ENCODE measurements at places on chromosomes 2 and 18.

DNA sequence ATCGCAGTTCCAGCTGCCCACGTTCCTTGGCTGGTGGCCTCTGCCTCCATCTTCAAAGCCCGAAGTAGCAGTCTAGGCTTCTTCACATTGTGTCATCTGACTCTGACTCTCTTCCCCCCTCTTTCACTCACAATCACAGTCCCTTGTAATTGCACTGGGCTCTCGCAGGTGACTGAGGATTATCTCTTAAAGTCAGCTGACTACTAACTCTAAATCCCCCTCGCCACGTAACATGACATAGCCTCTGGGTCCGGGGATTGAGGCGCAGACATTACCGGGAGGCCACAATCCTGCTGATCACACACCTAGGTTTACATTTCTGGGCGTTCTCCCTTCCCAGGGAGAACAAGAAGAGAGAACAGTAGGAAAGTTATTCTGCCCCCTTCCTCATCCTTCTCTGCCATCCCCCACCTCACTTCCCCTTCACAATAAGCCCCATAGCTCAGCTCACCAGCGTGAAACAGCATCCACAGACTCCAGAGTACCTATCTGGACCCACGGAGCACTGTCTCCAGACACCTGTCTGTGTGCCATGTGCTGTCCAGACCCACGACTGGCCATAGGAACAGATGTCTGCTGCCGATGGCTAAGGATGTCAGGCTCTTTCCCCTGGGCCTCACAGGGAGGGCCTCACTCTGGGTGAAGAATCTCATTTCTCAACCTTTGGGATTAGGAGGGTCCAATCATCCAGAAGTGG lies 64.3 kb upstream of the FZD7 start:
- H3K27ac ChIP-seq = no peak overlapping the region
- no peaks in the 10 kb centered on the region for H3K36me3 ChIP-seq
- no peak overlapping the region for H3K4me3 ChIP-seq
- peaks cover 9% of the 10 kb centered on the region for H3K4me1 ChIP-seq
- DNase-seq = no peak
- no peaks in the 10 kb centered on the region for H3K27me3 ChIP-seq

GRCh38 chr2:228657807-228658402 lies 476.4 kb upstream of the SPHKAP start:
- H3K27me3 ChIP-seq = no peaks in the 10 kb centered on the region
- no peak overlapping the region for H3K4me3 ChIP-seq
- no peaks in the 10 kb centered on the region for H3K36me3 ChIP-seq
- no peaks in the 10 kb centered on the region for H3K4me1 ChIP-seq
- DNase-seq = no peak

- no peaks in the 10 kb centered on the region for H3K27me3 ChIP-seq
- no peak overlapping the region for H3K4me3 ChIP-seq
- H3K36me3 ChIP-seq = no peaks in the 10 kb centered on the region
- H3K27ac ChIP-seq = no peak overlapping the region
- no peak for DNase-seq
Measured at GRCh38 chr2:189511210-189511959, 69.2 kb downstream of the SLC40A1 start.

- no peaks in the 10 kb centered on the region for H3K36me3 ChIP-seq
- DNase-seq = no peak
- no peak overlapping the region for H3K4me3 ChIP-seq
- no peaks in the 10 kb centered on the region for H3K27me3 ChIP-seq
Measured at GRCh38 chr18:46301571-46301970, 197.4 kb downstream of the HAUS1 start.

- H3K4me3 ChIP-seq = no peak overlapping the region
- peaks cover 12% of the 10 kb centered on the region for H3K4me1 ChIP-seq
- no peak for DNase-seq
Measured at GRCh38 chr2:15738225-15738546, 146.5 kb downstream of the DDX1 start.

DNA sequence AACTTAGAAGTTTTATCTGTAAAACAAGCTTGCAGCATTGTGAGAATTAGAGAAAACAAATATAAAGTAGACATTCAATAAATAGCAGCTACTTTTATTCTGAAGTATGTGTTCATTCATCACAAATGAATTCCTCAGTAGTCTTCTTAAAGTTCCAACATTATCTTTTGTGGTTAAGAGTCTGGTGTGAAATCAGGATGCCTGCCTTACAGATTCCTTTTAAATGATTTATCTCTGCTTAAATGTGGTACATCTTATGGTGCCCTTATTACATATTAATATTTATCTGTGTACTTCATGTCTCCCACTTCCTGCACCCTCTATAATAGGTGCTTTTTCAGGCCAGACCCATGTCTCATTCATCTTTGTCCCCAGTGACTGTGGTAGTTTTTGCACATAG lies 595.0 kb downstream of the STK39 start:
- no peaks in the 10 kb centered on the region for H3K4me1 ChIP-seq
- no peak for DNase-seq
- no peaks in the 10 kb centered on the region for H3K27me3 ChIP-seq
- no peaks in the 10 kb centered on the region for H3K36me3 ChIP-seq
- H3K4me3 ChIP-seq = no peak overlapping the region

- H3K4me3 ChIP-seq = no peak overlapping the region
- no peaks in the 10 kb centered on the region for H3K36me3 ChIP-seq
- no peaks in the 10 kb centered on the region for H3K27me3 ChIP-seq
- no peak for DNase-seq
- H3K4me1 ChIP-seq = peaks cover 3% of the 10 kb centered on the region
- no peak overlapping the region for H3K27ac ChIP-seq
Measured at GRCh38 chr2:232894746-232895145, 24.7 kb downstream of the SNORC start.

GRCh38 chr2:29871541-29871940 lies 49.8 kb downstream of the ALK start:
- DNase-seq = no peak
- H3K27ac ChIP-seq = no peak overlapping the region
- H3K4me3 ChIP-seq = no peak overlapping the region
- no peaks in the 10 kb centered on the region for H3K36me3 ChIP-seq
- no peaks in the 10 kb centered on the region for H3K27me3 ChIP-seq

DNA sequence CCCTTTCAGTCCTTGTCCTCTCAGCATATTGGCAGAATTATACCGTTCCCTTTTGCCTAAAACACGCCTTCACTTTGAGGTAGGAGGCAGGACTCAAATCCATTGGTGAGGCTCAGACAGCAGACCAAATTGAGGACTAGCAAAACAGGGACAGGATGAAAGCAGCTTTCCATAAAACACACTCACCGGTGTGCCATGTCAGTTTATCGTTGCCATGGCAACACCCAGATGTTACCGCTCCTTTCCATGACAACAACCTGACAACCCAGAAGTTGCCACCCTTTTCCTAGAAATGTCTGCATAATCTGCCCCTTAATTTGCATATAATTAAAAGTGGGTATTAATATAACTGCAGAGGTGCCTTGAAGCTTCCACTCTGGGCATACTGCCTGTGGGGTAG lies 730.4 kb downstream of the METTL4 start:
- no peak for DNase-seq
- no peaks in the 10 kb centered on the region for H3K36me3 ChIP-seq
- no peak overlapping the region for H3K4me3 ChIP-seq
- H3K4me1 ChIP-seq = no peaks in the 10 kb centered on the region

GRCh38 chr2:19733390-19733789 lies 168.4 kb downstream of the TTC32 start:
- H3K4me3 ChIP-seq = no peak overlapping the region
- no peak for DNase-seq
- H3K27me3 ChIP-seq = no peaks in the 10 kb centered on the region
- H3K4me1 ChIP-seq = peaks cover 5% of the 10 kb centered on the region
- no peaks in the 10 kb centered on the region for H3K36me3 ChIP-seq

DNA sequence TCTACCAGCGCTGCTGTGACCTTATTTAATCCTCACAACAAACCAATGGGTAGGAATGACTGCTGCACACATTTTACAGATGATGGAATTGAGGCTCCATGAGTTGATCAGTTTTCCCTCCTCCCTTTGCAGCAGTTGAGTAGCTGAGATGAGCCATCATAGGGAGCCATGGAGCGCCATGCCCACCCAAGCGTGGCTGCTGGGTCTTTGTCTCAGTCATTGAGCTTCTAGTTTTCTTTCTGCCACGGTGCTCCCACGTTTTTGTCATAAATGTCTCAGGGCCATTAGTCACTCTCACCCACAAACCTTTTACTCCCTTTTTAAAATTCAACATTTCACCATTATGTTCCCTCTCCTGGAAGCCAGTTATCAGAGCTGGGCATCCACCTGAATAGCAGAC lies 45.8 kb downstream of the TMEM17 start:
- no peak for DNase-seq
- no peaks in the 10 kb centered on the region for H3K27me3 ChIP-seq
- H3K4me3 ChIP-seq = no peak overlapping the region
- peaks cover 14% of the 10 kb centered on the region for H3K4me1 ChIP-seq
- no peaks in the 10 kb centered on the region for H3K36me3 ChIP-seq

DNA sequence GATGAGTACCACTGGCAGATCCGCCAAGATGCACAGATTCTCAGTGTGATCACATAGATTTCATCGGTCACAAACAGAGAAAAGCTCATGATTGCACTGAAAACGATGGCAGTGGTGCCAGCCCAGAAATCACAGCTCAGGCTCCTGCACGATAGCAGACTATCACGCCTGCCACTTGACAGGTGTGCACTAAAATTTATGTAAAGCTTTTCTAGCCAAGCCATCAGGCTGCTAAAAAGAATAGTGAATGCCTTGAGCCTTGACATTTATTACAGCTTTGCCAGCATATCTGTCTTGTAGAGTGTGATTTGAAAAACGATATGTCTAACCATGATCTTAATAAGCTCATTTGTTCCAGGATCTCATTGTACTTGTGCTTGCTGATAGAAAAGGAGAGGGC lies 409.5 kb upstream of the CWC22 start:
- no peaks in the 10 kb centered on the region for H3K27me3 ChIP-seq
- H3K36me3 ChIP-seq = no peaks in the 10 kb centered on the region
- no peak for DNase-seq
- no peaks in the 10 kb centered on the region for H3K4me1 ChIP-seq

GRCh38 chr2:112593736-112594135 lies 9.3 kb downstream of the CHCHD5 start:
- no peaks in the 10 kb centered on the region for H3K4me1 ChIP-seq
- no peak overlapping the region for H3K27ac ChIP-seq
- no peak for DNase-seq
- no peak overlapping the region for H3K4me3 ChIP-seq
- H3K36me3 ChIP-seq = no peaks in the 10 kb centered on the region
- no peaks in the 10 kb centered on the region for H3K27me3 ChIP-seq

DNA sequence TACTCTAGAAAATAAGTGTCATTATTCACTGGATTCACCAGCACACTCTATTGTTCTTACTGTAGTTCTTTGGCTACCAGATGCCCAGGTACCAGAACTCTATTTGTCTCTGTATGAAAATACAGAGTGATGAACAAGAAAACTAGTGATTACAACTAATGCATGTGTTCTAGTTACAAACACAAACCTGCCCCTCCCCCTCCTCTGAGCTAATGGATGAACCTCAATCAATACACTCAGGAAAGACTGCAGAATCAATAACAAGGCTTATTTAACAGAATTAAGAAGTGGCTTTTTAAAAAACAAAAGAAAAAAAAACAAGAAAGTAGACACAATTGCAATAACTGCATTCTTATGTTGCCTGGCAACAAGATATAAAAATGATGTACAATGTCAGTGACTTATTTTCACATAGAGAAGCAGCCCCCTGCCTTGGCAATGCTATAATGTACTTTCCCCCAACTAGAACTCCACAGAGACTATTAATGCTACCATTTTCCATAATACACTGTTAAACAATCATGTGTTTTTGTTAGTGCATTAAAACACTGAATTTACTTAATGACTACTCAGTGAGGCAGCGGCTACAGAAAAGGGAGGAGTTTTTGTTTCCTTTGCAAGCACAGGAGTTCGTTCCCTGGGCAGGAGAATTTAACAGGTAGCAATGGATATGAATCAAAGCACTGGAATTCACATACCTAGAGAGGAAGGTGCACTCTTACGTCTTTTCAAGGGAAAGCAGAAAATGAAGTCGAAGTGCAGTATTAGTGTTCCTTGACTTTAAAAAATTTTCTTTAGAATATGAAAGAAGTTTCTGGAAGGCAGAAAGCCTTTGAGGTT lies 318.8 kb upstream of the REV1 start:
- no peak overlapping the region for H3K27ac ChIP-seq
- no peak overlapping the region for H3K4me3 ChIP-seq
- DNase-seq = no peak
- H3K27me3 ChIP-seq = no peaks in the 10 kb centered on the region

- no peaks in the 10 kb centered on the region for H3K4me1 ChIP-seq
- H3K27me3 ChIP-seq = no peaks in the 10 kb centered on the region
Measured at GRCh38 chr18:73009691-73010090, 141.9 kb upstream of the NETO1 start.

- H3K4me3 ChIP-seq = no peak overlapping the region
- DNase-seq = no peak
- peaks cover under 1% of the 10 kb centered on the region for H3K27me3 ChIP-seq
- no peaks in the 10 kb centered on the region for H3K4me1 ChIP-seq
- H3K36me3 ChIP-seq = no peaks in the 10 kb centered on the region
Measured at GRCh38 chr18:13793819-13794218, 30.1 kb upstream of the MC5R start.

GRCh38 chr2:78065366-78065765 lies 543.2 kb upstream of the LRRTM4 start:
- no peak for DNase-seq
- H3K36me3 ChIP-seq = no peaks in the 10 kb centered on the region
- H3K4me3 ChIP-seq = no peak overlapping the region
- H3K27ac ChIP-seq = no peak overlapping the region
- H3K27me3 ChIP-seq = no peaks in the 10 kb centered on the region

DNA sequence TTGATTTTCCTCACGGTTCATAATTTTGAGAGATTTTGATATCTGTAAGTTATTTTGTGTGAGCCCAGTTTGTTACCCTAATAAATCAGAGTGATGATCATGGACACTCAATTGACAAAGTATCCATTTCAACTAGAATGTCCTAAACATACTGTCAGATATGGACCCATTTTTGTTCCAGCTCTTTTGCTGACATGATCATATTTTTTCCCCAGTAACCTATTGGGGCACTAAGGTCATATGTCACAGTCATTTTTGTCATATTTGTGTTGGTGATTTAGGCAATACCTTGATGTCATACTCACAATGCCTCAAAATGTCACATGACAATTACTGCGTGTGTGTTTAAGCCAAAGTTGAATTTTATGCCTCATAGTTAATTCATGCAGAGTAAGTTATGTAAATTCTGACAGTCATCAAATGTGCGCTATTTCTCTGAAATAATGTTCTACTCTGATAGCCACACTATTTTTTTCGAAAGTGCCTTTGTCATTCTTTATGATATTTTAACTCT lies 218.7 kb downstream of the ARHGAP15 start:
- no peak overlapping the region for H3K4me3 ChIP-seq
- no peaks in the 10 kb centered on the region for H3K36me3 ChIP-seq
- no peak overlapping the region for H3K27ac ChIP-seq
- no peaks in the 10 kb centered on the region for H3K27me3 ChIP-seq
- no peaks in the 10 kb centered on the region for H3K4me1 ChIP-seq
